BE2C (cell line): ENCODE measurements at places on chromosomes 2 and 18.

DNA sequence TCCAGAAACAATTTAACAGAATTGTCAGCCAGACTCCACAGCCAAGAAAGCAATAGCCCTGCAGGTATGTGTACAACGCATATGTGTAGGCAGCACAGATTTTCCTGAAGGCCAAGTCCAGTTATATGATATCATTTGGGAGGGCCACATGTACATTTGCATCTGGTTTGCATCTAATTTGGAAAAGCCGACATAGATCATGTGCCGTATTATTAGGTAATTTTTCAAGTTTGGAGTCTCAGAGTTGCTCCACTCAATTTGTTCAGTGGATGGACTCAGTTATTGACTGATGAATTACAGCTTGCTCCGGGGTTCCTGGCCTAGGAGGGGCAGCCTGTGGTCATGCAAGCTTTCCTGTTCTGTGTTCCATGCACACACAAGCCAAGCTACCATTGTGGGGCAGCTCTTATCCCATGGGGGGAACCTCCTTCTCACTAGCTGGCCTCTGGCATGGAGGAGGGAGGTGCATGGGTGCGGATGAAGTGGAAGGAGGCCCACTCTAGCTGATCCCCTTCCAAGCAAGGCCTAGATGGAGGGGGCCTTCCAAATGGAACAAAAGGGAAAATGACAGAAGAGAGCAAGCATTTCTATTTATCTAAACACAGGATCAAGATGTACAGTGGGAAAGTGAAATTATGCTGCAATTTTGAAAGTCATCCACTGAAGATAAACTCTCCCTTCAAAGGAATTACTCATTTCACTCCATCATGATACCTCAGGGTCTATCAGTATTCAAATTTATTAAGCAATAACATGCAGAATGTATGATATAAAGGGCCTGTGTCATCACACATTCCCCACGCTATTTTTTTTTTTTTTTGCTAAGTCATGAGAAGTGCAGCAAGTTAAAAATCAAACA, 202.6 kb upstream of the SMAD2 start:
- DNase-seq = no peak

GRCh38 chr2:162623888-162624287, 214.7 kb downstream of the KCNH7 start:
- DNase-seq = no peak

DNA sequence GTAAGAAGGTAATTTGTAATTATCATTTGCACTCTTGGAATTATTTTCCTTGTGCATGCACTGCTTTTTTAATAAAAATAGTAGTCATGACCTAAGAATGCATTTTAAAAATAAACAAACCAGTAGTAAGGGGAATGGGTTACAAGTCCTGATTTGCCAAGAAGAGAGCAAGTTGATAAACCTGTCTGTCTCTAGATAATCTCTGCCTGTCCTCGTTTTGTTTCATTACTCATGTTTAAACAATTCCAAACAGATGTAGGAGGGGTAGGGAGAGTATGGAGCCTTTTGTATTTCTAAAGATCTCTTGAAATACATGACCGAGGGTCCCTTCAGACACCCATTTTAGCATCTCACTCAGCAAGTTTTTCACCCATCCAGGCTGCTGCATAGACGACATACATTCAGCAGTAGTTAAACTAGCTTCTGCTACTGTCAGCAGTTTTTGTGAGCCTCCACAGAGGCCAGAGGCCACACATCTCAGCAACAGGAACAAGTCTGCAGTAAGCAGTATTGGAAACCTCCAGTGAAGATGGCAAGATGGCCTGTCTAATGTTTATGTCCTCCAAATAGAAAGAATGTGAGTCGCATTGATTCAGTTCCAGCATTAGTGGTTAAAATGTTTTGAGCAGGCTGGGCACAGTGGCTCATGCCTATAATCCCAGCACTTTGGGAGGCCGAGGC, 2.3 kb upstream of the EXOC6B start:
- DNase-seq = no peak

DNA sequence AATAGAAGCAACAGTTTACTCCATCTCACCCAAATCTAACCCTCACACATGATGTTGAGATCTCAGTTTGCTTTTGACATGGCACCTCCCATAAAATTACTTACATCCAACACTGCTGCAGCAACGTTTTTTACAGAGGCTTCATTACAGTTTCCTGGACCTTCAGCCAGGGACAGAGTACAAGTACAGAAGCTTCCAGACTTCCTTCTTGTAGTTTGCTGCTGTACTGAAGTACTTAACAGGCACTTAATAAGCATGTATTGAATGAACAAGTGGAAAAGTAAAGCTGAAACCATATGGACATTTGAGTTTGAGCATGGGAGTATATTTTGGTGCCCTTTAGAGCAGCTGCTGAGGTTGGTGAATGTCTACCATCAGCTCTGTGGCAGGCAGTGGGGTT, 514.2 kb downstream of the PTPRM start:
- no peak for DNase-seq

GRCh38 chr2:59734743-59735142, 818.7 kb downstream of the BCL11A start:
- DNase-seq = no peak

GRCh38 chr2:64359892-64360657, 93.9 kb upstream of the LGALSL start:
- peak; percentile 23 for DNase-seq

DNA sequence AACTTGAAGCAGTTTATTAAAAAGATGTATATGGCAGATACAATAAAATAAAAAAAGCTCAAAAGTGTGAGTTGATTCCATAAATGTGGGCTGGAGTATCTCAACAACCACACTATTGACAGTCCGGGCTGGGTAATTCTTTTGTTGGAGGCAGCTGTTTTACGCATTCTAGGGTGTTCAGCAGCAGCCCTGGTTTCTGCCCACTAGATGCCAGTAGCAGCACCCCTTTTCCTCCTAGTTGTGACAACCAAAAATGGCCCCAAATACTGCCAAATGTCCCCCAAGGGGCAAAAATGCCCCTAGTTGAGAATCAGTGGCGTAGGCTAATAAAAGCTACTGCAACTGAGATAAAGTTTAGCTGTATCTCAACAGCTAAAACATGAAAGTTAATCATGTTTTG, 44.8 kb downstream of the CHMP3 start:
- peak; percentile 6 for DNase-seq

DNA sequence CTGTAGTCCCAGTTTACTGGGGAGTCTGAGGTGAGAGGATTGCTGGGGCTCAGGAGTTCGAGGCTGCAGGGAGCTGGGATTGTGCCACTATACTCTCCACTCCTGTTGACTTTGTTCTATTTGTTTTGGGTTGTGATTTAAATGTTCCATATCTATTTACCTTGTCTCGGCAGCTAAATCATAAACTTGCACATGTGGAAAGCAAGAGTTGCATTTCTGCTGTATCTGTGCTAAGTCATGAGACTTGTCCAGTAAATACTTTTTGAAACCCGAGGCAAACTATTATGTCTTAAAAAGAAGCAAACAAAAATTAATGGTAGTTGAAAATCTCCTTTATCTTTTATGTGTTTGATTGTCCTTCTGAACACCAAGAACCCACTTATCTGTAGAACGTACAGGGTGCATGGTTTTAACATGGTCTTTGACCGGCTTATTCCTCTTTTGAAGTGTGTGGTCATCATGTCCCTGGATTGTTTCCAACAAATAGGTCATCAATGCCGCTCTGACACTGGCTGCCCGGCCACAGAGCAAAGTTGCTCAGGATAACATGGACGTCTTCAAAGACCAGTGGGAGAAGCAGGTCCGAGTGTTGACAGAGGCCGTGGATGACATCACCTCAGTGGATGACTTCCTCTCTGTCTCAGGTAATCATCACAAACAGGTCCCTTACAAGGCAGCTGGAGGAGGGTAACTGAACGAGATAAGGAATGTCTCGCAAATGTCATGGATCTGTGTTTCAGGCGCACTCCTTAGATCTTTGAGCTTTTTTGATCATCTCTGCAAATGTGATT, 241.1 kb upstream of the LRRTM1 start:
- DNase-seq = no peak

- peak; percentile 60 for DNase-seq
Observed at GRCh38 chr2:241882091-241882625, 12.6 kb downstream of the RTP5 start.

DNA sequence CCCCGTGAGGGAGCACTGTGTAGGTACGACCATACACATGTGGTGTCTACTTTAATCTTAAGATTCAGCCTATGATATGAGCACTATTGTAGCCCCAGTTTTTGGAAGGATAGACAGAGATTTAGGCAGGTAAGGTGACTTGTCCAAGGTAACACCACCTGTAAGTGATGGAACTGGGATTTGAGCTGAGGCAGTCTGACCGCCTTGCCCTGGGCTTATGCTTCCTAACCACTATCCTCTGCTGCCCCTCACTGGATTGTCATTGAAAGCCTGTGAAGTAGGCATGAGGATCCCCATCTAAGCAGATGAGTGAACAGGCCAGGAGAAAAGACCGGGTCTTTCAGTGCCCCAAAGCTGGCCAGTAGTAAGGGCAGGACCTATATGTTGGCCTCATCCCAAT, 343.8 kb downstream of the CYRIA start:
- peak; percentile 100 for DNase-seq

- DNase-seq = no peak
Observed at GRCh38 chr2:108382196-108382595, 4.4 kb downstream of the SULT1C4 start.

- no peak for DNase-seq
Observed at GRCh38 chr2:227503433-227504406, 31.8 kb downstream of the AGFG1 start.

DNA sequence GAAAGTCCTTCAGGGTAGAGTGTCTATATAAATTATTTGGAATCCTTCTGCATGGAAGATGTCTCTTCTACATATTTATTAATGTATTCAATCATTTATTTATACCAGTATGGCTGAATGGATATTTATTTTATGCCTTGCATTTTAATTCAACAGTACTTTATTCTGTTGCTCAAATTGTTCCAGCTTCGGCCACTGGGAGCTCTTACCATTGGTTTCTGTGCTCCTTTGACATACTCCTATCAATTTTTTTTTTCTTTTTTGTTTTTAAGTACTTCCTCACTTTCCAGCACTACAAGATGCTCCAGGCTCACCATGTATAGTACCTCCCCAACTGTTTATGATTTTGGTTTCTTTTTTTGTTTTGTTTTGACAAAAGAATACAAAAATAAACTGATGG, 39.4 kb upstream of the WIPF1 start:
- DNase-seq = no peak

GRCh38 chr2:18991177-18992168, 366.9 kb downstream of the OSR1 start:
- no peak for DNase-seq

GRCh38 chr2:236408090-236408489, 143.9 kb upstream of the ASB18 start:
- DNase-seq = no peak

DNA sequence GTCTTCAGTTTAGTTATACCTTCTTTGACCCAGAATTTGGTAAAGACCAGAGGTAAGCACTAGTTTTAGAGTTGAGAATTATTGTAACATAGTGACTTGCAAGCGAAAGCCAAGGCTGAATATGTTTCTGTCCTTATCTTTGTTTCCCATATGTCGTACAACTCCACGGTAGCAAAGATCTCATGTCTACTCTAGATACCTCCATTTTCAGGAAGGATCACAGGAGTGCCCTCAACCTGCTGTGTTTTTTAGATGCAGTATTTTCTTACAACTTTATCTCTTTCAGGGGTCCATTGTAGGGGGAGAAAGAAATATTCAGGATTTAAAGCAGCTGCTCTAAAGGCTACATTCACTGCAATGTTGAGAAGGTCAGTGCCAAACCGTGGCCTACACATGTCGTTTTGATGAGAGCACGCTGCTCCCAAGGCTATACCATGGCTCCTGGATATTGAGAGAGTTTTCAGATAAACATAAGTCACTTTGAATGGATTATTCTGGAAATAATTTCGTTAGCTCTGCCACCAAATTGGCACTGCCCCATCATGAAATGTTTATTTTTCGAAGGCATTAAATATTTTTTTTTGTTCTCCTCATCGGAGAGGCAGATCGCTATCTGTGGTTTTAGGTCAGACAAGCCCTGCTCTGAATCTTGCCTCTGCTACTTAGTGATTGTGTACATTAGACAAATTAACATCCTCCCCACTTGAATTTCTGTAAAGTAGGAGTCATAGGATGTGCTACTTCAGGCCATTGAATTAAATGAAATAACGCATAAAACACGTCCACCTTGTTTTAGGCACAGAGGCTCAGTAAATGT, 2.1 kb downstream of the RHBDD1 start:
- no peak for DNase-seq

DNA sequence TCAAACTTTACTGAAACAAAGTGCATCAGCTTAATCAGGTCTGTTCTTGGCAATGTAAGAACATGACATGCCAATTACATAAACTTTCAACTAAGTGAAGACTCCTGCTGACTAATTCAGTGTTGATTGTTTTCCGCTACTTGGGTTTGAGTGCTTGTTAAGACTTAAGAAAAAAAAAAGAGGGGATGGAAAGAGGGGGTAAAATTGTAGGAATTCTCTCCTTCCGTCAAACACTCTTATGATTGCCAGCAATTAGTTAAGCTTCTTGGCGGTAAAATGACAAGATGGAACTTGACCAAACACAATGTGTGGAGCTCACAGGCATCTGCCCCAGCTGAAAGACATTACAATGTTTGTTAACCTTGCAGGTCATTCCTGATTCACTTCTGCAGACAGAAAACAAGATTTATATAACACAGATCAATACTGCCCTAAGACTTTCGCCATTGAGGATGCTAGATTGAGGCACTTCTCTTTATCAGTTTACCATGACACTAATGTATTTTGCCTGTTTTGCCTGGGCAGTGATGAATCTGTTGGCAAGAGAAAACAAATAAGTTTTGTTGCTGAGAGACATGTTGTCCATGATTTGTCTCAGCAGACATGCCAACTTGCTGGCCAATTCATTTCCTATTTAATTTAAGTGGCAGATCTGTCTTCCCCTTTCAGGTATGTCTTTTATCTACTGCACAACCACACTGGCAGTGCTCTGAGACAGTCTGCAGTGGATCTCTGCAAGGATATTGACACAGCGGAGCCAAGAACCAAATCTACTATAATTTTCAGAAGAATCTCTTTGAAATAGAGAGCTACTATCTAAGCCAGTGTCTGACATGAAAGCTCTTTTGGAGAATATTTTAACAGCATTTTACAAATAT, 410.0 kb upstream of the KCNH7 start:
- no peak for DNase-seq

DNA sequence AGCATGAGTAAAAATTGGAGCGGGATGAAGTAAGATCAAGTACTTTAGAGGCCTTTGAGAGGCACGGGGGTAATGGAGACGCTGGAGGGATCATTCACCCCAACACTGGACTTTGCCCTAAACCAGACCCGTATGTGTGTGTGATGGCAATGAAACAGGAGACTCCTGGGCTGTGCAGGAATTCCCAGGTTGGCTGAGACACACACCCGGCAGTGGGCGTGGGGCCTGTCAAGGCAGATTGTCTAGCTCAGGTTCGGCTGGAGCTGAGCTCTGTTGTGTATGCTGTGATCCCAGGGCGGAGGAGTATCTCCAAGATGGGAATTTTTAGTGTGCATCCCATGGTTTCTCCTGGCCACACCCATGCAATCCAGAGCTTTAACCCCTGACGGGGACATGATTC, 83.2 kb upstream of the MC2R start:
- no peak for DNase-seq

DNA sequence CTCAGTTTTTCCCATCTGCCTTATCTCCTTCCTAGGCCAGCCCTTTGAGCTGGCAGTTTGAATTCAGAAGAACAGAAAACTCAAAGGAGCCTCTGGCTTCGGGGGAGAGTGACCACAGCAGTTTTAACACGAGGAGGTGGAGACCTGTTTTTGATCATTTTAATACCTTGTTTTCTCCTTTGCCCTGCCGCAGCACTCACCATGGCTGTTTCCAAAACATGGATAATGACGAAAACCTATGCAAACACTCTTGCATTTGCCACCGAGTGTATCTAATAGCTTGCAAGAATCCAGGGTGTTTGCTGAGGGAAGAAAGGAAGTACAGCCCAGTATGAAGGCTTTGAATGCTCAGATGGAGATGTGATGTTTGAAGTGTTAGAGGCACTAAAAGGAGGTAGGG, 167.1 kb downstream of the PRKCE start:
- no peak for DNase-seq
